ENCODE measurements at places on chromosomes 6 and 20.

GRCh38 chr6:3324262-3324942 lies 65.7 kb downstream of the PSMG4 start:
- no peak for DNase-seq

GRCh38 chr6:119856136-119856535 lies 506.6 kb upstream of the MAN1A1 start:
- peak; percentile 18 for DNase-seq

GRCh38 chr20:51444467-51444866 lies 98.1 kb downstream of the NFATC2 start:
- DNase-seq, result no peak

GRCh38 chr6:31058128-31058894 lies 48.0 kb downstream of the MUC22 start:
- peak; percentile 16 for DNase-seq

- no peak for DNase-seq
Observed at GRCh38 chr6:125356884-125357283, 55.1 kb upstream of the HDDC2 start.

DNA sequence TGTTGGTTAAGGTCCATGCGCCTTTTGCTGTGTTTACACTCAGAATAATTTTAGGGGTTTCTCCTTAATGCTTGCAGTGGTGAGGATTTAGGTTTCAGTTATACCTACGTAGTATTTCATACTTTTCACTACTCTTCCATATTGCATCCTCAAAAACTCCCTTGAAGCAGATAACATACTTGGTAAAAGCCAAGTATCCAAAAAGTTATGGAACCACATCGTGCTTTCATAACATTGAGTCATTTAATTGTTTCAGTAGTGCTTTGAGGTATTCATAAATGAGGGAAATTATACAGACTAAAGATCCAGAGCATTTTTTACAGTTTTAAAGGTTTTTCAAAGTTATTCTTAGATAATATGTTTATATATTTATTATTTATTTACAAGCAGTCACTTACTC lies 4.0 kb upstream of the ATXN1 start:
- DNase-seq, result no peak

- DNase-seq, result peak; percentile 47
Observed at GRCh38 chr6:10478187-10479040, 42.7 kb upstream of the GCNT2 start.

DNA sequence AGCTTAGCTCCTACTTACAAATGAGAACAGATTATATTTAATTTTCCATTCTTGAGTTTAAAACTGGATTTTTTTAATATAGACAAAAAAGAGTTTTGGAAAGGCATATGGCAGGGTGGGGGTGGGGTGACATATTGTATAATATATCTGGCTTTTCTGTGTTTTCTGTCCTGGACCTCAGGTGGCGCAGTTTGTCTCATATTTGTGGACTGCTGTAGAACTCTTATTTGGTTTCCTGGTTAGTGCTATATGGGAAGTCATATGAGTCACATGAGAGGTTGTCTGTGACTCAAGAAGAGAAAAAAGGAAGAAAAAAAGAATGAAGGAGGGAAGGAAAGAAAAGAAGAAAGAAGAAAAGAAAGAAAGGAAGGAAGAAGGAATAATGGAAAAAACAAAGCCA lies 131.8 kb downstream of the CLVS2 start:
- no peak for DNase-seq

- DNase-seq, result no peak
Observed at GRCh38 chr6:20840675-20841074, 306.4 kb downstream of the CDKAL1 start.

- DNase-seq, result no peak
Observed at GRCh38 chr20:59015411-59015810, 3.8 kb upstream of the TUBB1 start.

- DNase-seq, result no peak
Observed at GRCh38 chr6:35494161-35494563, 2.7 kb downstream of the TEAD3 start.

DNA sequence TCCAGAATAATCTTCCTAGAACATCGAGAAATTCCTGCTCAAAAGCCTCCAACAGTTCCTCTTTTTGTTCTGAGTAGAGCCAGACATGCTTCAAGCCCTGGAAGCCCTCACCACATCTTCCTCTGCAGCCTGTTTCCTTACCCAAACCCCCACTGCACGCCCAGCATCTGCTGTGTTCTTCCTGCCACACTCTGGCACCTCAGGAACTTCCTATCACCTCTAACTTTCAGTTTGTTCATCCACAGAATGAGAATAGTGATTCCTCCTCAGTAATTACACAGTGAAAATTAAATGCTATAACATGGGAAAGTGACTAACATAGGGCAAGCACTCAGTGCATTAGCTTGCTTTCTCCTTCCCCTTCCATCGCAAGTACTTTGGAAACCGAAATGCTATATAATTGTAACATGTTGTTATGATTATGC lies 26.3 kb downstream of the C6orf89 start:
- DNase-seq, result peak; percentile 41

DNA sequence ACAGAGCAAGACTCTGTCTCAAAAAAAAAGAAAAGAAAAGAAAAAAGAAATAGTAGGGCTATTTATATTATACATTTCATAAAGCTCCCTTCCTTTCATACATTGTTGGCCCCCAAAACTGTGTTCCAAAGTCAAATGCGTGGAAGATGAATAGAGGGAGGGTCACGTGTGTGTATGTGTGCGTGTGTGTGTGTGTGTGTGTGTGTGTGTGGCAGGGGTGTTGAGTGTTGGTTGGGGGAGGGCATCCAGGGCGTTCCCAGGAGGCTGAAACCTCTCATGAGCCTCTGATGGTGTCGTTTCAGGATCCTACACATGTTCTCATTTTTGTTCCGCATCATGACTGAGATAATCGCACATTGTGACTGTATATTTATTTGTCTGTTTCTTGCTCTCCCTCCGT lies 7.8 kb upstream of the BPIFB1 start:
- DNase-seq, result no peak

DNA sequence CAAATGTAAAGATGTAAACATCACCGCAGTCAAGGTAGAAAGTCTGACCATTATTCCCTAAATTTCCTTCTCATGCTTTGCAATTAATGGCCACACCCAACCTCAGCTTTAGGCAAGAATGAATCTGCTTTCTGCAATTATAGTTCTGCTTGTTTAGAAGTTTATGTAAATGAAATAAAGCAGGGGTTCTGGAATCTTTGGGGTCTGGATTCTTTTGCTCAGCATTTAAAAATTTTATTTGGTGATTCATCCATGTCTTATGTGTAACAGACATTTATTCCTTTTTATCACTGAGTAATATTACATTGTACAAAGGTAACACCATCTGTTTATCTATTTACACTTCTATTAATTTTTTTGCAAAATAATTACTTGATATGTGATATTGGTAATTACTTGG lies 613.6 kb downstream of the UTRN start:
- DNase-seq, result no peak

- DNase-seq, result no peak
Observed at GRCh38 chr6:130359736-130360135, 6.1 kb upstream of the TMEM200A start.

DNA sequence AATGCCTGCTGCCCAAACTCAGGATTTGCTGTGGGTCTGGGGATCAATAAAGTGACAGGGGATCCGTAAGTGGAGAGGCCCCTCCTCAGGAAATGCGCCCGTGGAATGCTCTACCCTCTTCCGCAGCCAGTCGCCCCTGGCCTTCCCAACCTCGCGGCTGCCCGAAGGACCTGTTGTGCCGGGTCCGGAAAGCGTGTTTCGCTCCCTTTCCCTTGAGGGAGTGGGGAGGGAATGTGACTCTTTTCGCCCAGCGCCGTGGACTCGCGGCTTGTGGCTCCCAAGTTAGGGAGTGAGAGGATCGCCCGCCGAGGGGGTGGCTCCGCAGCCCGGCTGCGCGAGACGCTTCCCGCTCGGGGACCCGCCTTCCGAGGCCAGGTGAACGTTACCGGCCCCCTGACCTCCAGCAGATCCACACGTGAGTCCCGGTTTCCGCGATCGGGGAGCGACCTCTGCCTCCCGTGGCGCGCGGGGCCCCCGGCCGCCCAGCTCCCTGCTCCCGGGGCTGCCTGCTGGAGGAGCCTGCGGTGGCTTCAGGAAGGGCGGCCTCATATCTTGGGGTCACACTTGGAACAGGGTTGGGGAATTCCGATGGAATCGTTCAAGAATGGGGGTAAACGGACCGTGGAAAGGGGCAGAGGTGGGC lies 666 bp downstream of the TPD52L1 start:
- no peak for DNase-seq

- DNase-seq, result no peak
Observed at GRCh38 chr6:103854059-103854458, 1005.7 kb downstream of the HACE1 start.

DNA sequence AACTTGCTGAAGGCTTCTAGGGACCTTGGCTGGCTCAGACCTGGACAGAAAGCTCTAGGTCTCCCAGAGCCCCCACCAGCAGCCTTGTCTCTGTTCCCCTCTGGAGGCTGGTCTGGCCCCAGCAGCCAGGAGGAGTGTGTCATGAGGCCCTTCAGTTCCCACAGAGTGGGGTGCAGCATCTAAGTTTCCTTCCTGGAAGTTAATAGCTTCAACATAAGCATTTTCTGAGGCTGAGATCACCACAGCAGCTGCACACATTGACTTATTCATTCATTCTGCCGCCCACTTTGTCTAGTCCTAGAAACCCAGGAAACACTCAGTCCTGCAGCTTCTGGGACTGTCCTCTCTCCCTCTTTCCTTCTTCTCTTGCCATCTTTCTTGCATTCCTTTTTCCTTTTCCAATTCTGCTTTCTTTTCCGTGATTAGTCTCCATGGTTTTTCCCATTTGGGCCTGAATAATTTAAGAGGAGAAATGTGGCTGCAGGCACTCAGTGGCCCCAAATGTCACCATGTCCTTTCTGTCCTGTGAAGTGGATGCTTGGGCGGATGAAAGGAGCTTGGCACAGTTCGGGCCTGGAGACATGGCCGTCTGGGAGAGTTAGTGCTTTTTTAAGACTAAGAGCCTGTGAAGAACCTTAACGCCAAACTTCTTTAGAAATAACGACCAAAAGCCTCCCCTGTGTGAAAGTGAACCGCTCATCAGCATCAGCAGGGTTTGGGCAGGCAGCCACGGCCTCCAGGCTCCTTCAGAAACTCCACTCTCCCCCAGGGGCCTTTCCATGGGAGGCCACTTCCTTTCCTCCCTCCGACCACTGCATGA lies 31.0 kb upstream of the PCMTD2 start:
- no peak for DNase-seq

DNA sequence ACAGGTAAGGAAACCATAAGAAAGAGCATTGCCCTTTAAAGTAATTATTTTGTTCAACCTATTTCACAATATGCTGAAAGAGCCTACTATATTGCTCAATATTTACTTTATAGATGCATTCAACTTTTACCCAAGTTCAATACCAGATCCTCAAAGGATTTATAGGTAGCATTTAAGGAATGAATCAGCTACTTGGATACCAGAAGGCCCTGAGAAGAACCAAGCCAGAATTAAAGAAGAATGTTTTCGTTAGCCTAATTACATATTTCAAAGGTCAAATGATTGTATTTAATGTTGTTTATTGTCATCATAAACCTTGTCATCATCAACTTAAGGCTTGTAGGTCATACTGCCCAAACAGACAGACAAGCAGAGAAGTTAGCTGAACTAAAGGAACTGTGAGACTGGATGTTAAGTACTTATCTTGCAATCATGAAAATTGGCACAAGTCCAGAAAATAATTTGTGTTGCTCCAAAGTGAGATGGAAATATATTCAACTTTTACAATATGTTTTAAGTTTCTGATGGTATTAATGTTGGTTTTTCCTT lies 636.7 kb downstream of the RFPL4B start:
- no peak for DNase-seq

DNA sequence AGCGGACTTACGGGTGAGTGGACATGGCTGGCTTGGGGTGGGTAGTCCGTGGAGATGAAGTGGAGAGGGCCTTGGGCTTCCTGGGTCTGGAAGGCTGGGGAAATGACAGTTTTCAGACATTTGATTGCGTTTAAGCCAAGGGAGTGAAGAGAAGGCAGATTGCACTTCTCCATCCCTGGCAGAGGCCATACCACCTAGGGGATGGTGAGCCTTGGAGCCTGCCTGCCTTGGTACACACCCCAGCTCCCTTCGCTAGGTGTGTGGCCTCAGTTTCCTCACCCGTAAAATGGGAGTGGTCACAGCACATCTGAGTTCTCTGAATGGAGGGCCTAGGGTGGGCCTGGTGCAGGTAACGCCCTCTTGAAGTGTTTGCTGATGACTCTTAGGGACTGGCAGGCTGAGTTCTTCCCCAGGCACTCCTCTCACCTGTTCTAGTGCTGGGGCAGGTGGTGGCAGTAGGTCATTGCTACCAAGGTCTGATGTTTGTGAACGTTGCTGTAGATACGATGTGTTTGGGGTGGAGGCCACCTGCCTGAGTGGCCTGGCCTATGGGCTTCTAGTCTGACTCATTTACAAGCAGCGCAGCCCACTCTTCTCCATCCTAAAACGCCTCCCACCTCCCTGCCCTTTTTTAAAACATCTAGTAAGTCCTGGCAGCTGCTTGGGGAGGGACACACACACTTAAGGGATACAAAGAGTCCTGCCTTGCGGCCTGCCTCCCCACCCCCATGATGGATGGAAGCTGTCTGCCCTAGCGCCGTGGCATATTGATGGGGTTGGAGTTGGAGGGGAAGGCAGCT lies 2.3 kb downstream of the RBM38 start:
- DNase-seq, result peak; percentile 37

- DNase-seq, result no peak
Observed at GRCh38 chr6:81590314-81590691, 162.2 kb downstream of the TENT5A start.

- no peak for DNase-seq
Observed at GRCh38 chr6:79375635-79376337, 141.3 kb upstream of the HMGN3 start.

DNA sequence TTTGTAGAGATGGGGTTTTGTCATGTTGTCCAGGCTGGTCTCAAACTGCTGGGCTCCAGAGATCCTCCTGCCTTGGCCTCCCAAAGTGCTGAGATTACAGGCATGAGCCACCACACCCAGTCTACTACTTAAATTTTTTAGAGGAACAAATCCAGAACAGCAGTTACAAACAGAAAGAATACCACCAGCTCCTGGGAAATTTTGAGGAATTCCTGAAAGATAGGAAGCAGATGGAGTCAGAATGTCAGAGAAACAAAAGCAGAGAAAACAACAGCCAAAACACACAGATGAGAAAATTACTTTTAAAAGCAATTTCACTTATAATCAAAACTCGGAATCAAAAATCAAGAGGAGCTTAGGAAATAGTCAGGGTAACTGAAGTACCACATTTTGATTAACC lies 543.3 kb upstream of the MARCKS start:
- DNase-seq, result no peak

DNA sequence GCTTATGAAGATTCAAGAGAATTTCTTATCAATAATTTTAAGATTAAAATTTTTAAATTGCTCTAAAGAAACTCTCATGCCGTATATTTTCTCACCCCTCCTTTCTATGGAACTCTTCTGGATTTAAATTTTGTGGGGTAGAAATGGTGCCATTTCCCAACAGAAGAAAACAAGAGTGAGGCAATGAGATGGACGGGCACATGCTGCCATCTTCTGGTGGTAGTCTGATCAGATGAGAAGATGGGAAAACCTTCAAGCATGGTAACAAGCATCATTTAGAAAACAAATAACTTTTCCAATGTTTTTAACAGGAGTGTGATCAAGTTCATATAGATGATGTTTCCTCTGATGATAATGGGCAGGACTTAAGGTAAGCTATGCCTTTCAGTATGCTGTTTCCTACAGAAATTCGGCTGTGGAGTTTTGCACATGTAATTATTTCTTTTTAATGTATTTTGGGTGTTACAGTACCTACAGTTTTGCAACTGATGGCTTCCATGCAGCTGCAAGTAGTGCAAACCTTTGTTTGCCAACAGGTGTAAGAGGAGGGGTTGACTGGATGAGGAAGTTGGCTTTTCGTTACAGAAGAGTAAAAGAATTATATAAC lies 271.4 kb downstream of the EYA4 start:
- DNase-seq, result peak; percentile 3

All from CD4-positive, alpha-beta T cell treated with Interleukin-17A for 1 hour (primary cell).